ENCODE measurements at places on chromosomes 7 and 10.

DNA sequence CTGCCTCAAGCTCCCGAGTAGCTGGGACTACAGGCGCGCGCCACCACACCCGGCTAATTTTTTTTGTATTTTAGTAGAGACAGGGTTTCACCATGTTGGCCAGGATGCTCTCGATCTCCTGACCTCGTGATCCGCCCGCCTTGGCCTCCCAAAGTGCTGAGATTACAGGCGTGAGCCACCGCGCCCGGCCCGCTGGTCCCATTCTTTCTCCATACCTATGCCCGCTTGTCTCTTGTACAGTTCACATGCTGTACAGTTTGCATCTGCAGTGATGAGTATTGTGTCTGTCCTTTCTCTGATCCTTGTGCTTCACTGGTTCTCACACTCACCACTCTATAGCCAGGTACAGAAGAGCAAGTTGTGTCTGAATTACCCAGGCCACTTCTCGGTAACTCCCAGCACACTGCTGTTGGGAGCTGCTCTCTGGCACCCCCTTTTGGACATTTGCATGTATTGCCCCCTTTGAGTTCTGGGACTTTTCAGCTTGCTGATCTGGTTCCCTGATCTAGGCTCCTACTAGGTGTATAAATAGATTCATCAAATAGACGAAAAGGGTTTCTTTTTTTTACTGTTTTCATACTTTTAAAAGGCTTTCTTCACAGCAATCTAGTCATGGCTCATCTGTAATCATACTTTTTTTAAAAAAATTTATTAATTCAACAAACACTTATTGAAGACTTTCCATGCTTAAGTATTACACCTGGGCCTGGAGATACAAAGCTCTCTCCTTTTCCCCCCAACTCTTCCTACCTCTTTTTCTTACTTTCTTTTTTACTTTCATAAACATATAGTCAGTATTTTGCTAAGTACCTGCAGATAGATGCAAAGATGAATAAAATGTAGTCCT, 53.5 kb downstream of the AOAH start:
- DNase-seq = no peak

DNA sequence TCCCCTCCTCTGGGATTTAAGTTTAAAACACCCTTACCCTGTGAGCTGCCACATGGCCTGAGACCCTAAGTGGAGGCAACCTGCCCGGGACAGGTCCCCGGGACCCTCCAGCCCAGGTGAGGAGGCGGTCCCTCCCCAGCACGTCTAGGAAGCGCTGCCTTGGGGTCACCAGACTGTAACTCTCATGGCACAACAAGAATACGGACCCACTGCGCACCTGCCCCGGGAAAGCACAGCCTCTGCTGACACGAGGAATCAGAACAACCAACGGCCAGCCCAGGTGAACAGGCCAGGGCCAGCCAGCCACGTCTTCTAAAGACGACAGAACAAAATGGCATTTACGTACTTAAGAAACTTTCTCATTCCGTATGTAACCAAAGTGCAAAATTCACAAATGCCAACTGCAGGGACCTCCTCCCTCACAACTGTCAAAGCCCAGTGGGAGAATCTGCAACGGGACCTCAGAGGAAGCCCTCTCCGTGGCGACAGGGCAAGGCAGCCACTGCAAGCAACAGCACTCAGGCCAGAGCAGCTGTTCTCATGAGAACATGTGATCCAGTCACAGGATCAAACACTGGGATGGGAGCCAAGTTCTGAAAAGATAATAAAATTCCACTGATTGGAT, 208.4 kb downstream of the DIP2C start:
- DNase-seq = no peak

DNA sequence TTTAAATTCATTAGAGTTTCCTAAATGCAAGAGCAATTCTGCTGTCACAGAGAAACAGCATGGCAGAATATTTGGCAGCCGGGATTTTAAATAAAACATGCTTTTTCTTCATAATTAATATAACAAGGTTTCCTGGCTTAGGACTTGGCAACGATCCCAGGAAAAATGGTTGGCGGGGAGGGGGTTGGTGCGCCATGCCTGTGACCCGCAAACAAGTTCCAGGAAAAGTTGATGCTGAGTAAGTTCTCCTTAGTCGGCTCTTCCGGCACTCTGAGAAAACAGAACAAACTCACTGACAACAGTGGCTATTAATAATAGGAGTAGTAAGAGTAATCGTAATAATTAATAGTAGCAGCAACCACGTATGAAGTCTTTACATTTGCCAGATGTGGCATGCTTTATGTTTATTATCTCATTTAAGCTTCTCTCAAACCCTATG, 4.6 kb downstream of the HABP2 start:
- DNase-seq = no peak

GRCh38 chr7:76238326-76238725, 36.6 kb downstream of the SRRM3 start:
- no peak for DNase-seq

GRCh38 chr10:124560377-124561105, 98.9 kb downstream of the LHPP start:
- DNase-seq = no peak

- DNase-seq = no peak
These were observed 22.4 kb downstream of the UBTD1 start for GRCh38 chr10:97520978-97521761.

- DNase-seq = no peak
These were observed 231.2 kb downstream of the PTPRN2 start for GRCh38 chr7:158356454-158356853.

DNA sequence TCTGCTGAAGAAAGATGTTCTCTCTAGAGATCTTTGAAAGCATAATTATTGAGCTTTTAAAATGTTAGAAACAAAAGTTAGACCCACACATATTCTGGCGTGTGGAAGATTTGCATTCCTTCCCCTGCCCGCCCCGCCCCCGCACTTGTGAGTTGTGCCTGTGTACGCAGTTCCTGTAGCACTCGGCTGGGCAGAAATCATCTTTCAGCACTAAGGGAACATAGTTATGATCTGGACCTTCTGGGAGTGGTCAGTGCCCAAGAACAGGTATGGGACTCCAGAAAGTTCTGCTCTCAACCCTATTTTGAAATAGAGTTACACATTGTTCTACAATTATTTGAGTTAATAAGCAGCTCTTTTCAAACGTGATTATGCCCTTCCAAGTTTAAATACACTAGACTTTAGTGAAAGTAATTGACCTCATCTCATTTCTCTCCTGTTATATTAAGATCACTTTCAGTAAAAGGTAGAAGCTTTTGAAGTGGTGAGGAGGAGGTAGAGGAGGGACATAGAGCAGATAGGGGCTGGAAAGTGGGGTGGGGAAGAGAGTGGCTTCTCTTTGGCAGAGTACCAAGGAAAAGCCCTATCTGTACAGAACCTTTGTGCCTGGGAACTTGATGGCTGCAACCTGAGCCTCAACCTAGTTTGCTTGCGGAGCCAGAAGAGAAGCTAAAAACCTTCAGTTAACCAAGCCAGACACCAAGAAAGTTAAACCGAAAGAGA, 5.7 kb downstream of the BLVRA start:
- no peak for DNase-seq

DNA sequence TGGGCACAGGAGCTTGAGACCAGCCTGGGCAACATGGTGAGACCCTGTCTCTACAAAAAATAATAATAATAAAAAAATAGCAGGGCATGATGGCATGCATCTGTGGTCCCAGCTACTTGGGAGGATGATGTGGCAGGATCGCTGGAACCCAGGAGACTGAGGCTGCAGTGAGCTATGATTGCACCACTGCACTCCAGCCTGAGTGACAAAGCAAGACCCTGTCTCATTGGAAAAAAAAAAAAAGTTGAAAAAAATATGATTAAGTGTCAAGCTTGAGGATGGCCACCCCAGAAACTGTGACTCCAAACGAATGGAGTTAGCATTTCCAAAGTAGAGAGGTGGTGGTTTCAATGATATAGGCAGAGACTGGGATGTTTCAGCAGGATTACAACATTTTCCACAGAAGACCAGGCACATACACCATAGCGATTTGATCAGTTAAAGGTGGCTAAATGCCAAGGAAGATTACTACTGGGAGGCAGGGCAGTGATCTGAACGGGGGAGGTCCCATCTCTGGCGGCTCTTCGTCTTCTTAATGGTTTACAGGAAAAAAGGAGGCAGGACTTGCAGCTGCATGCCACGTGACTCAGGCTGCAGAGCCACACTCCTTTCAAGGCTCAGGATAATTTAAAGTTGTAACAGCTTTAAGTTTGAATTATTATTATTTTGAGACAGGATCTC, 250.6 kb upstream of the GALNT17 start:
- DNase-seq = no peak

DNA sequence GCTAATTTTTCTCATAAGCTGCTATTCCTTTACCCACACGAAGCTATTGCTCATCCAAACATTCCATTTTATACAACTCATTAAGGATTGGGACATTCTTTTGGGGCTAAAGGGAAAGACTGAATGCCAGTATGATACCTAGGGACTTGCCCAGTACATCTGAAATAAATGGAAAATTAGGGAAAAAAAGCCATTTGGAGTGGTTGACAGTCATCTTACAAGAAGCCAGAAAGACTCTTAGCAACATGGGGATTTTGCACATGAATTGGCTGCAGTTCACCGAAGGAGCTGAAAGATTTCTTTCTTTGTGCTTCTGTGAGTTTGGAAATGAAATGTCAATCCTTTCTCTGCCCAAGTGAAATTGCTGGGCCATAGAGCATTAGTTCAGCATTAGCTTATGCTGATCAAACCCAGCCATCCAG, 43.3 kb upstream of the MTURN start:
- DNase-seq = no peak

DNA sequence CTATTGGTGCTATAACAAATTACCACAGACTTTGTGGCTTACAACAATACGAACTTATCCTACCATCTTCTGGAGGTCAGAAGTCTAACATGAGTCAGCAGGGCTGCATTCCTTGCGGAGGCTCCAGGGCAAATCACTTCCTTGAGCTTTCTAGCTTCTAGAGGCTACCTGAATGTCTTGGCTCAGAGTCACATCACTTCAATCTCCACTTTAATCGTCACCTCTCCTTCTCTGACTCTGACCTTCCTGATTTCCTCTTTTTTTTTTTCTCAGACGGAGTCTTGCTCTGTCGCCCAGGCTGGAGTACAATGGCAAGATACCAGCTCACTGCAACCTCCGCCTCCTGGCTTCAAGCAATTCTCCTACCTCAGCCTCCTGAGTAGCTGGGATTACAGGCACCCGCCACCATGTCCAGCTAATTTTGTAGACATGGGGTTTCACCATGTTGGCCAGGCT, 44.6 kb upstream of the ANAPC16 start:
- no peak for DNase-seq
